ENCODE measurements at places on chromosomes 2 and 18.
A peak's percentile ranks its signal among the peaks of the same experiment; 100 is the strongest.

GRCh38 chr2:197359859-197360258 is 49.3 kb upstream of the ANKRD44 start:
- DNase-seq, result no peak

- DNase-seq, result peak; percentile 12
These were observed 2.7 kb upstream of the RNPEPL1 start for GRCh38 chr2:240565333-240566202.

DNA sequence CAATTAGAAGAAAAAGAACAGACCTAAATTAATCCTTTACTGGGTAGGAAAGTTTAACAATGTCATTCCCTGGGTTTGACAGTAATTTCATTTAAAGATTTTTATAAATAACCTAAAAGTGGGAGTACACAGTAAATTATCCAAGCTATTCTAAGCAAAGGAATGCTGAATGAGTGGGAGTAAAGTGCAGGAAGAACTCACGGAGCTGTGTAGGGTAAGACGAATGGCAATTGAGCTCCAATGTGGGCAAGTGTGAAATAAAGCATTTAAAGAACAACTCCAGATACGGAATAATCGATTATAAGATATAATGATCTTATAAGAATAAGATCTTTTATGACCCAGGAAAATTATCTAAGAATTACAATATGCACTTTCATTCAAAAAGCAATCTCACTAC is 93.2 kb downstream of the LRRTM4 start:
- no peak for DNase-seq

- no peak for DNase-seq
These were observed 49.1 kb upstream of the CTAGE1 start for GRCh38 chr18:22466608-22467395.

GRCh38 chr2:205564346-205565141 is 117.8 kb upstream of the NRP2 start:
- DNase-seq, result no peak

GRCh38 chr2:133886735-133887675 is 318.7 kb upstream of the NCKAP5 start:
- peak; percentile 65 for DNase-seq

GRCh38 chr2:204776781-204777559 is 231.7 kb downstream of the PARD3B start:
- no peak for DNase-seq

- DNase-seq, result no peak
These were observed 217.8 kb upstream of the REV1 start for GRCh38 chr2:99707592-99707991.

DNA sequence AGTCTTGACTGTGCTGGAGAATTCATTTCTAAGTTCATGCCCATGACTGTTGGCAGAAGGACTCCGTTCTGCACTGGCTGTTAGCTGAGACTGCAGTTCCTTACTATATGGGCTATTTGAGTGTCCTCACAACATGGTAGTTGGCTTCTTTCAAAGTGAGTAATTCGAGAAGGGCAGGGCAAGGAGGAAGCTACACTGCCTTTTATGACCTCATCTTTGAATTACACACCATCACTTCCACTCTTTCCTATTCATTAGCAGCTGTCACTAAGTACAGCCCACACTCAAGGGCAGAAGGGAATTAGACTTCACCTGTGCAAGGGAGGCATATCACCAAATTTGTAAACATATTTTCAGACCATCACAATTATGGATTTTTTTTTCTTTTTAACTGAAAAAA is 55.9 kb upstream of the EPAS1 start:
- no peak for DNase-seq

GRCh38 chr18:36499938-36500337 is 202.4 kb downstream of the FHOD3 start:
- DNase-seq, result no peak

DNA sequence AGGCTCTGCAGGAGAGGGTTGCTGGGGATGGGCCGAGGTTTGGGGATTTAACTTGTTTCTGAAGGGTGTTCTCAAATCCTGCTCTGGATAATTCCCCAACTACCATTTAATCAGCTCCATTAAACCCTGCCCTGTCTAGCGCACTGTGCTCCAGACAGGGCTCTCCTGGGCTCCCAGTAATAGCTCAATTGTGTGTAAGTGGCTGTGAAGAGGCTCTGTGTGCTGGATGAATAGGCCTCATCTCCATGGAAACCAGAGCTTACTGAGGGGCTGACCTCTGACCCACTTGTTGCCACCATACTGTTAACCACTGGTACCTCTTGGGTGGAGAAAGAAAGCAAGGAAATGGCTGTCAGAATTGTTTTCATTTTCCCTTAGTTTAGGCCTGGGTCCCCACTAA is 92.9 kb downstream of the TGOLN2 start:
- DNase-seq, result peak; percentile 46

DNA sequence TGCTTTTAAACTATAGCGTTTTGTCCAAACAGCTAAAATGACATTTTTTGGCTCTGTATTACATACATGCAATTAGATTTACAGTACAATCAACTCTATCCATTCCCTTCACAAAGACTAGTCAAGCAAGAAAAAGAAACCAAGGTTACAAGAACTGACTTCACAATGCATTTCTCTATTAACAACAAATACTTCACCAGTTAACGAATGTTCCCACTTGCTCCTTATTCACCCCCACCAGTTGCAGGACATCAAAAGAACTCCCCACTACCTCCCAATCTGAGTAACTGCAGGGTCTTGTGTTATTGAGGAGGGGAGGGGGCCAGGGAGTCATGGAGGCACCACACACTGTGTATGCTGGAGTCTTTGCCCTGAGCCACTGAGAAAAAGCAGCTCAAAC is 34.9 kb downstream of the LAMA1 start:
- DNase-seq, result no peak

DNA sequence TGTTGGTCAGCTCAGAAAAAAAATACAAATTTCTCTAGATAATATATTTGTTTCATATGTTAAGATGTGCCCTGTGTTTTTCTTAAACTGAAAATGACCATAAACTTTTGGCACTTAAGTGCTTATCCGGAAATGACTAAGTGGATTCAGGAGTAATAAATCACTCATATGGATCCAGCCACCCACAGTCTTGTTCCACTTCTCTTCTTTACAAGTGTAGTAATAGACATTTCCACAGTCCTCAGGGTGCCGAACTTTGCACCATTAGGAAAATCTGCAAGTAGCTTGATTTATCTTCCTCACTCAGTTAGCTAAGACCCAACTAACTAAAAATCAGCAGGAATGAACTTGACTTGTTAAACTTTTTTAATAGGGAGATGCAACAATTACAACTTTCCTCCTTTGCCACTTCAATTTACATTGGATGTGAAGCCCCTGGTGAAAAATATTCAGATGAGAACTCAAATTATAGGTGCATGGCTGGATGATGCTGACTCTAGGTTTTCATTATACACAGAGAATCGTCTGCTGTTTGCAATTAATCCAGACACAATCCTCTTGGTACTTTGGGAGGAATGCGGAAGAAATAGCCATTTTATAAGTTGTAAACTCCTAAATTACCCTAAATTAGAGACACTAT is 322.5 kb downstream of the ARHGAP15 start:
- DNase-seq, result peak; percentile 5

GRCh38 chr2:42693013-42693615 is 70.8 kb downstream of the OXER1 start:
- no peak for DNase-seq
